Stimulated activated CD4-positive, alpha-beta T cell treated with anti-CD3 and anti-CD28 coated beads, Interleukin-1b, Interleukin-23, amount 100 ng/mL, for 1 hour (primary cell): ENCODE measurements at places on chromosomes 7 and 10.

GRCh38 chr10:95909561-95909960, 1.8 kb downstream of the CC2D2B start:
- DNase-seq = no peak

GRCh38 chr7:121500360-121501058, 104.4 kb upstream of the FAM3C start:
- no peak for DNase-seq

GRCh38 chr7:119545118-119545517, 727.9 kb upstream of the KCND2 start:
- DNase-seq = no peak

DNA sequence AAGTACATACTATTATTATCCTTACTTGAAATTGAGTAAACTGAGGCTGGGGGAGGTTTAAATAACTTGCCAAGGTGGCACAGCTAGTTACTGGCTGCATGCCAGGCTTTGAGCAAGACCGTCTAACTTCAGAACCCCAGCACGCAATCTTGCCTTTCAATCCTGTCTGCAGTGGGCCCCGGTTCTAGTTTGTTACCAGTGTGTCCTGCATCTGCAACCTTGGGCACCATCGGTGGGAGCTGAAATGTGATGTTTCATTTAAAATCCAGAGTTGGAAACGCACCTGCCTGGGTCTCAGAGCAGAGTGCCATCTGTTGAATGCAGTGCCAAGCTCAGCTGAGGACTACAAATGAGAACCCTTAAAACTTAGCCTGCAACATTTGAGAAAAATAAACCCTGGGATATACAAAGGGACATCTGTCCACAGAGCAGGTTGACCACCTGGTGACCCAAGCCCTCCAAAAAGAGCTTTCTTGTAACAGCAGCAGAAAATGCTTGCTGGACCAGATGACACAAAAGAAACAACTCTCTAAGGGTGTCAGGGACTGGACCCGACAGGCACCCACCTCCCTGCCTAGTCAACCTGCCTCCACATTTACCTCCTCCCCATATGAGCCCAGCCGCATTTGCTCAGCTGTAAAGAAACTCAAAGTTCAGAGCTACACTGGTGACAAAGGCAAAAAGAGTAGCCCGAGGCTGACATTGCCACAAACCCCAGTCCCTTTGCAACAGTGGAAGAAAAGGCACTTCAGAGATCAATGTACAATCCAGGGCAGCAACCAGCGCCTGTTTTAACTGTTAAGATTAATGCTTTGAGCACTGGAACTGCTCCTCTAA, 1.7 kb downstream of the SH3PXD2A start:
- no peak for DNase-seq

DNA sequence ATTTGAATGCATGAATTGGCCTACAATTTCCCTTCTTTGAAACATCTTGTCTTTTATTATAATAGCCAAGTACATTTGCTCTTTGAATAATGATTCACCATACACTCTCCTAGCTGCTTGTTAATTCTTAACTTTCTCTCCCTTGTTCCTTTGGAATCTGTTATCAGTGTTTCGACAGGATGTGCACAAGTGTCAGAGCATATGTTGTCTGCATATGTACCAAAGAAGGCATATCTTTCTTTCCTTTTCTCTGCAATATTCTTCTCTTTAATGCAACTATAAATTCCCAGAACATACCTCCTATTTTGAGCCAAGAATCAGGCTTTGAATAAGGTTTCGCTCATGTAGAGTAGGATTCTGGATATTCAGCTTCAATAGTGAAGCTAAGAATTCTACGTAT, 848.3 kb upstream of the C7orf33 start:
- no peak for DNase-seq

DNA sequence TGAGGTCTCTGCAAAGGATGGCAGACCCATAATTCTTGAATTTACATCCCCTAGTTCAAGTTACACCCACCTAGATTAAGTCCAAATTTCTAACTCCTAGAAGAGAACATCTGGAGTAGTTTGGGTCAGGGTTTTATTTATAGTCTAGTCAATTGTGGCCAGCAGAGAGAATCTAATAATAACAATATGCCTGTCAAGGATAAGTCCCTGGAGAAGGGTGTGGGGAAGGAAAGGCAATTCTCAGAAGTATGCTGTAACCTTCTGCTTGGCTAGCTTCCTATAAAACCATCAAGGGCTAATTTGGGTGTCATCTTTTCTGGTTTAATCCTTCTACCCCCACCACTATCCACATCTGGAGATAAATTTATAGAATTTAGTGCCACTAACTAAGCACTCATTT, 52.8 kb upstream of the SEMA3E start:
- DNase-seq = no peak

DNA sequence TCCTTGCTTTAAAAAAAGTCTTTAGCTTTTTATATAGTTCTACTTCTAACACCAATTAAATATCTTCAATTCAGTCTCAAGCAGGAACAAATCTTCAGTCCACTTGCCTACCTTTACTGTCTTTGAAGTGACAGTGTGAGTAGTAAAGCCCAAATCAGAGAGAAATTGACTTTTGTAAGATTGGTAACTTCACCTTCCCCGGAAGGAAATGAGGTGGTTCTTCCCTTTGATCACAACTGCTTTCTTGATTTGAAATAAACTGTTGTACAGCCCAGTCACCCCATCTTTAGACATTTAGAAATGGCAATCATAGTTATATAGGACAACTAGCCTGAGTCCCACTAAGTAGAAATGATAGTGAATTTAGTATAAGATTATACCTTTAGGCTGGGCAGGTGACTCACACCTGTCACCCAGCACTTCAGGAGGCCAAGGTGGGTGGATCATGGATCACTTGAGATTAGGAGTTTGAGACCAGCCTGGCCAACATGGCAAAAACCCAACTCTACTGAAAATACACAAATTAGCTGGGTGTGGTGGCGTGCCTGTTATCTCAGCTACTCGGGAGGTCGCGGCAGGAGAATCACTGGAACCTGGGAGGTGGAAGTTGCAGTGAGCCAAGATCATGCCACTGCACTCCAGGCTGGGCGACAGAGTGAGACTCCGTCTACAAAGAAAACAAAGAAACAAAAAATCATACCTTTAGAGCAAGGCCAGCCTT, 4.7 kb downstream of the FAS start:
- DNase-seq = no peak

GRCh38 chr7:80172387-80172786, 37.8 kb downstream of the GNAI1 start:
- DNase-seq = no peak

DNA sequence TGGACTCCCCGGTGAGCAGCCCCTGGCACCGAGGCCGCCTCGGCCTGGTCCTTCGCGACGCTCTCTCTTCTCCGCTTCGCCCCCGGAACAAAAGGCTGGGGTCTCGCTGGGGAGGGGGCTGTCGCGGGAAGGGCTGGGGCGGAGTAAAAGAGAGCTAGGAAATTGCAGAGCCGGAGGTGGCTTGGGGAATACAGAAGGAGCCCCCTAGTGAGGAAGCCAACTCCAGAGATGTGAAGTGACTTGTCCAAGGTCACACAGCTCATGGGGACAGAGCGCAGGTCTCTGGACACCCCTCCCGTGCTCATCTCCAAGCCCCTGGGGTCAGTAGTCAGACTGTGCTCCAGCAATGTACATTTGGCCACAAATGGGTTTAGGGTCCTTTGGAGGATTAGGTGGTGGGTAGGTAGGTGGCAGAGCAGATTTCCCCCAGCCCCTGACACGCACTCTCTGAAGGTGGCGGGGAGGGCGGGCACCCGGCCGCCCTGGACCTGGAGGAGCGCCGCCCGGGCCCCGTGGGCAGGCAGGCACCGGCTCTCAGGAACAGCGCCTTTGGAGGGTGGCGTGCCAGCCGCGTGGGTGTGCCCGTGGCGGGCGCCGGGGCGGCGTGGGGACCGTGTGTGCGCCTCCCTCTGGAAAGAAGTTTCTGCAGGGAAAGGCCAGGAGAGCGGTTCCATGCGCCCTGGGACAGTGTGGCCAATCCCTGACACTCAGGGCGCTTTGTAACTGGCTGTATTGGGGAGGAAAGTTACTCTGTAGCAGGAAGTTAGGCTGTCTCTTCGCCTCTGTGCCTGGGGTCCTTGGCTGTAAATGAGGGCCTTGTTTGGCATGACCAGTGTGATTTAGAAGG, 910 bp downstream of the WIPF3 start:
- DNase-seq = no peak

GRCh38 chr7:14085901-14086300, 96.4 kb upstream of the ETV1 start:
- DNase-seq = no peak

GRCh38 chr10:1068380-1069361, 12.5 kb downstream of the WDR37 start:
- no peak for DNase-seq

DNA sequence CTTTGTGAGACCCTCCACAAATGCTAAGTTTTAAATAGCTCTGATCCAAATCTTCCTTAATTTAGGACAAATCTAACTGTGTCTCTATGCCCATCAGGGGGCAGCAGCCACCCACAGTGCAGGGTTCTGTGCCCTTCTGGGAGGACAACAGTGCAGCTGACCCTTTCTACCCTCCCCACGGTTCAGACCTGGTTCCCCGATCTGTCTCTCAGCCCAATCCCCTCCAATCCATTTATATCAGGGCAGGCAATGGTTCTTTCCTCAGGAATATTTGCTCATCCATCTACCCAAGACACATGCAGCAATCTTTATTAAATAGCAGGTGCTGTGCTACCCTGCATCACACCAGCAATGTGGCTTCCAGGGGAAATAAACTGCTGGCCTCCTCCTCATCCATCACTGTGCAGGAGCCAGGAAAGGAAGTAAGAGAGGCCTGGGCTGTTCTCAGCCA, 4.0 kb upstream of the RBM28 start:
- peak; percentile 32 for DNase-seq

- no peak for DNase-seq
These were observed 35.2 kb downstream of the NPY start for GRCh38 chr7:24319209-24319608.

- DNase-seq = no peak
These were observed 89.8 kb downstream of the MBL2 start for GRCh38 chr10:52682766-52683165.

GRCh38 chr7:16801111-16801542, 3.7 kb downstream of the AGR2 start:
- DNase-seq = no peak

DNA sequence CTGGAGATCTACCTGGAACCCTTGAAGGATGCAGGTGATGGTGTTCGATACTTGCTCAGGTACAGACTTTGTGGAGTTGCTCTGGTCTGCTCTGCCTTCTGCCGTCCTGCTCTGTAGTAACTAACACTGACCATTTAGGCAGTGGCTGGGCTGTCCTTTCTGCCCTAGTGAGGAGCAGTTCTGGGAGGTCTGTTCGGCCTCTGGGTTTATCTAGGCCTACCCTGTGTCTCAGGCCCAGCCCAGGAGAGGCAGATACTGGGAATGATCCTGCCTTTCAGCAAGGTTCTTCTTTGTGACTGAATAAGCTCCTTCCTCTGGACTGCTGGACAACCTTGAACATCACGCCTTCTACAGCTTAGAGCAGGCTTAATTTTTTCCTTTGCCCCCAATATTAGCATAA, 1.7 kb downstream of the ZFYVE27 start:
- DNase-seq = no peak

- no peak for DNase-seq
These were observed 25.7 kb downstream of the SUV39H2 start for GRCh38 chr10:14904316-14904732.

- DNase-seq = no peak
These were observed 11.5 kb upstream of the RSU1 start for GRCh38 chr10:16828701-16829175.

DNA sequence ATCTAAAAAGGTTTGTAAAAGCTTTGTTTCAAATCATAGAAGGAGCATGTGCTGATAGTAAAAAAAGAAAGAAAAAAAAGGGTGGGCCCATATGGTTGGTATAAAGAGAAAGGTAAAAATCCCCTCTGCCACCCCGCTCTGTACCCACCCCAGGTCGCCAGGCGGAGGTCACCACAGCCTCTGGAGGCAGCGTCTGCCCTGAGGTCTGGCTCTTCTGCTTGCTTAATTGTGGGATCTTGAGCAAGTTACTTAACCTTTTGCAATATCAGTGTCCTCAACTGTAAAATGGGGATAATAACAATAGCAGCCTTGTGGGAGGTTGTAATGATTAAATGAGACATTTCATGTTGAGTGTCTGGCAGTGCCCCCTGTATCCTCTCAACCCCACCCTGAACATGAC, 10.7 kb upstream of the PCBD1 start:
- DNase-seq = no peak

- DNase-seq = no peak
These were observed 1.3 kb upstream of the NAPEPLD start for GRCh38 chr7:103150192-103150591.

DNA sequence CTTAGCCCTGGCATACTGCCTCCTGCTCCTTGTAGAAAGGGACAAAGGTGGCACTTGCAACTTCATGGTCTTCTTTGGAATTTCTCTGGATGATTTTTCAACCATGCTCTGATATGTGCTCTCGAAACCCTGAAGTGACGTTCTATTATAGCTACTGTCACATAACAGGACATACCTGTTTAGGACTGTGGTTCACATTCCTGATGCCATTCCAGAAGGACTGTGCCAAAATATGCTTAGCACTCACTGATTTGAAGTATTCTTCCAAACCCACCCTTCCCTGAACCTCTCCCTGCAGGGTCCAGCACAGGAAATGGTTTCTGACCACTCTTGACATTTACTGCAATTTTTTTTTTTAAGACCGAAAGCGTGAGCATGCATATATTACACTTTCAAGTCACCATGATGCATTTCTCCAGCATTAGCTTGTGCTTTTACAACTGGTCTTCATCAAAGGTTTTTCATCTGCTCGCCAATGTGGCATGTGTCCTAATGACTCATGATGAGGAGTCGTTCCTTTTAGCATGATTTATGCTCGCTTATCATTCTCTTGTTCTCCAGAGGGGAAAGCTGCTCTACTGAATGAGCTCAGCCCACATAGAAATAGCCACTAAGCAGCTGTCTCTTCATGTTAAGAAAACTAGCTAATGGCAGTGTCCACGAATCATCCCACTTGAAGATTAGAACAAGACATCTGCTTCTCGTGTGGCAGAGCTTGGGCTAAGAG, 135.2 kb downstream of the ADAM12 start:
- no peak for DNase-seq

GRCh38 chr7:107783648-107784047, 19.4 kb downstream of the SLC26A3 start:
- DNase-seq = no peak
